ENCODE measurements at places on chromosomes 16 and 17.

DNA sequence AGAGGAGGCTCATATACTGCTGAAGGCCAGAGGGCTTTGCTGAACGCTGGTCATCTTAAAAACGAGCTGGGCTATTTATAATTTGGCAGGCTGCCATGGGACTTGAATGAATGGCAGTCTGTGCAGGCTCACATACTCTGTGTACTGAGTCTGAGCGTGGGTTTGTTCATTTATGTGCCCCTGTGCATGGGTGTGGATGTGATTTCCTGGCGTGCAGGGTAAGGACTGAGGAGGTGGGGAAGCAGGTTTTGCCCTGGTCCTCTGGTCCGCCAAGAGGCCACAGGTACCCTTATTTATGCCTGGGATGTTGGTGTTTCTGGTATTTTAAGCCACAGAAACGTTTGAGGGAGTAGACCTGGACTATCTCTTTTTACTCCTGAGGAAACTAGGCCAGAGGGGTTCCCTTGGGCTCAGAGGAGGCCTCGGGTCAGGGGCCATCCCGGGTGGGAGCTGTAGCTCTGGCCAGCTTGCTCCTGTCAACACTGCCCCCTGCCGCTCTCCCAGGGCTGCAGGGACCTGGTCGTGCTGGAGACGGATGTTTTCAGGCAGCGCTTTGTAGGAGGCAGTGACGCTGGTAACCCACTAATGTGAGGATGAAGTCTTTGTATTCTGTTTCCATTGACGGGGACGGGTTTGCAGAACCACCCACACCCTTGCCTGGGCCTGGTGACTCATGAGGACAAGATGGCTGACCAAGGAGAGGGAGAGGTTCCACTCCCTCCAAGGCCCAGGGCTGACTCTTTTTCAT is 184.4 kb downstream of the MSI2 start:
- DNase-seq, result no peak

- DNase-seq, result no peak
Measured at GRCh38 chr17:8687737-8688466, 56.7 kb downstream of the CCDC42 start.

DNA sequence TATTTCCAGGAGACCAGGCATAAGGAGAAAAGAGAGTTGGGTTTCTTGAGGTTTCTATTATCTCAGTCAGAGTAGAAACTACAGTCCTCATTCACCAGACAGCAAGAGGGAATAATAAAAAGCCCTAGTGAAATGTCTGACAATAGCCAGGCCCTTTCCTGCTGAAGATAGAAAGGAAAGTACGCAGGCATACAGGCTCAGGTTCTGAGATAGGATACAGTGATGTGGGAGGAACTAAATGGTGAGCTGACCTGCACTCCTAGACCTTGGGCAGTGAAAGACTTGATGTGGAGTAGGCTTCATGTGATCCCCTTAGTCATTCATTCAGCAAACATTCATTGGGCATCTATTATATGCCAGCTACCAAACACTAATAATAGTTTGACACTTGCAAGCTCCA is 14.9 kb downstream of the ZNF821 start:
- DNase-seq, result no peak

DNA sequence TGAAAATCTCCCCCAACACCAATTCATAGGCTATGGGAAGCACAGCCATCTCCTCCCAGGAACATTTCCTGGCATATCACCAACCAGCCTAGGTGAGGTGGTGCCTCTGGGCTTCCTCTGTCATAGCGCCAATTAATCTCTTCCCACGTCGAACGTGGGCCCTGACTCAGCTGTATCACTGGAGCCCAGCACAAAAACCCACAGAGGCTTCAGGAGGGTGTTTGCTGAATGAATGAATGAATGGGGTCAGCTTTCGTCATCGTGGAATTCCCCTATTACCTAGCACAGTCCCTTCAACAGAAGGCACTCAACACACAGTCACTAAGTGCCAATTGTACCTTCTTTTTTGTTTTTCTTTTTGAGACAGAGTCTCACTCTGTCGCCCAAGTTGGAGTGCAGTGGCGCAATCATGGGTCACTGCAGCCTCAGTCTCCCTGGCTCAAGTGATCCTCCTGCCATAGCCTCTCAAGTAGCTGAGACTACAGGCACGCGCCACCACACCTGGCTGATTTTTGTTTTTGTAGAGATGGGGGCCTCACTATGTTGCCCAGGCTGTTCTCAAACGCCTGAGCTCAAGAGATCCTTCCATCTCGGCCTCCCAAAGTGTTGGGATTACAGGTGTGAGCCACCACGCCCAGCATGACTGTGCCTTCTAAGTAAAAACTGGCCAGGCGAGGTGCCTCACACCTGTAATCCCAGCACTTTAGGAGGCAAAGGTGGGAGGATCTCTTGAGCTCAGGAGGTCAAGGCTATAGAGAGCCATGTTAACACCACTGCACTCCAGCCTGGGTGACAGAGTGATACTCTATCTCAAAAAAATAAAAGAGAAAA is 4.1 kb downstream of the ZNF688 start:
- no peak for DNase-seq

GRCh38 chr17:43755389-43755875 is 3.2 kb downstream of the SOST start:
- DNase-seq, result no peak

DNA sequence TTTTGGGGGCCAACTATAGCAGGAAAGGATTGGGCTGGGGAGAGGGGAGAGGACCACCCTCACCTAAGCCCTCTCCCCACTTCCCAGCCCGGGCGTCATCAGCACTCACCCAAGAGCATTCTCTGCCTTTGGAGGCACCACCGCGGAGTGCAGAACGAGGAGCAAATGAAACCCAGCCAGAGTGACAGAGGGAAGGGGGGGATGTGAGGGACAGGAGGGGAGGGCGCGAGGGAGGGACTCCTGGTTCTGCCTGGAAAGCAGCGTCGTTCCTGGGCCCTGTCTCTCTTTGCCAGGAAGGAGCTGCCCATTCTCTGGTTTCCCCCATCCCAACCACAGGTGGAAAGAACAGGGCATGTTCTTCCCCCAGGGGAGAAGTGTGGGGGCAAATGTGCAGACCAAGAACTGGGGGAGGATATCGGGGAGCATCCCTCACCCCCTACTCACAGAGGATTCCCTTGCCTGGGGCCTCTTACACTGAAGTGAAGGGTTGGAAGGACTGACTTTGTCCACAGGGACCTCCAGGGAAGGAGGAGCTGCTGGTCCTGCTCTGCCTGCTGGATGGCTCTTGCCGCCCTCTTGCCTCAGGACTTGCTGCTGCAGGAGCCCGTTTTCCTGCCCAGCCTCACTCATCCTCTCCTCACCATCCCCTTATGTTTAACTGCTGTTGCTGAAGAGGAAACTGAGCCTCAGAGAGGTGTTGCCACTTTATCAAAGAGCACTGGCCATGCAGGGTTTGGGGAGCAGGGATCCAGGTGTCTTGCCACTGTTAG is 3.5 kb upstream of the C17orf113 start:
- no peak for DNase-seq

DNA sequence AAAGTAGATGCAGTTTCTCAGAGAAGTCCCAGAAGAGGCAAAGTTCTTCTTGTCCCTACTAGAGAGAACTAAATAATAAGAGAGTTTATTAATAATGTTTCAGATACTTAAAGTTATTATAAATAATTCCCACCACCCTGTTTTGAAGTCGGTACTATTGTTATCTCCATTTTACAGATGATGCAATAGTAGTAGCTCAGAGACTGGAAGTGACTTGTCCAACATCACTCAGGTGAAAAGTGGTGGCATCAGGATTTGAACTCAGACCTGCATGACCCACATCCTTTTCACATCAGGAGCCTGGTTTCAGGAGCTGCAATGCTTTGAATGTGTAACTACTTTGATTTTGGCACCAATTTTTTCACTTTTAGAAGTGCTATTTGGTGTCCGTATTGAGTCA is 52.7 kb downstream of the GPR139 start:
- no peak for DNase-seq

GRCh38 chr17:49482144-49482817 is 12.8 kb upstream of the NGFR start:
- DNase-seq, result peak; percentile 50

GRCh38 chr16:80976946-80977345 is 29.7 kb downstream of the CMC2 start:
- DNase-seq, result no peak

DNA sequence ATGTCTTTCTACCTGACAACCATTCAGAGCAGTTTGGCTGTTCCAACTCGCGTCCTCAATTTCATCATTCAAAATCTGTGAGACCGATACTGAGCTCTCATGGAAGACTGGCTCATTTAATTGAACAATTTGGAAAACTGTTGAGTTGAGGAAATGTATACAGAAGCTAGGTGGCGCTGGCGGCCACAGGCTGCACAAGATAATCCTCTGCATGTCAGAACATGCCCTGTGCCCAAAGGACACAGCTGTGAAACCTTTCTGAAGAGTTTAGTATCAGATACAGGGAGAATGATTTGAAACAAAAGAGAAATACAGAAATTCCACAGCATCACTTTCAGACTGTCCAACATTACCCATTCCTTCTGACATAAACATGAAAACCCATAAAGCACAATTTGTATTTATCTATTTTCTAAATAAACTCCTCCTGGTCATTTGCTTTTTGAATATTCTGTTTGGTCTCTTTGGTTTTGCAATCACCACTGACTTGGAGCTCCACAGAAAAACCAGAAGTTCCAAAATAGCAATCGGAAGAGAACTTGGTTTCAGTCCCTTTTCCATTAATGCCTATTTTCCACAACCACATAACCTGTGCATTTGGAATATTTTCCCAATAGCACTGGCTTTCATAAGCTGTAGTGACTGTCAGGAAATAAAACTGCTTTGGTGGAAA is 192.8 kb downstream of the MAP2K6 start:
- DNase-seq, result peak; percentile 51

- DNase-seq, result peak; percentile 47
Measured at GRCh38 chr16:57045694-57046381, 46.5 kb upstream of the CPNE2 start.

DNA sequence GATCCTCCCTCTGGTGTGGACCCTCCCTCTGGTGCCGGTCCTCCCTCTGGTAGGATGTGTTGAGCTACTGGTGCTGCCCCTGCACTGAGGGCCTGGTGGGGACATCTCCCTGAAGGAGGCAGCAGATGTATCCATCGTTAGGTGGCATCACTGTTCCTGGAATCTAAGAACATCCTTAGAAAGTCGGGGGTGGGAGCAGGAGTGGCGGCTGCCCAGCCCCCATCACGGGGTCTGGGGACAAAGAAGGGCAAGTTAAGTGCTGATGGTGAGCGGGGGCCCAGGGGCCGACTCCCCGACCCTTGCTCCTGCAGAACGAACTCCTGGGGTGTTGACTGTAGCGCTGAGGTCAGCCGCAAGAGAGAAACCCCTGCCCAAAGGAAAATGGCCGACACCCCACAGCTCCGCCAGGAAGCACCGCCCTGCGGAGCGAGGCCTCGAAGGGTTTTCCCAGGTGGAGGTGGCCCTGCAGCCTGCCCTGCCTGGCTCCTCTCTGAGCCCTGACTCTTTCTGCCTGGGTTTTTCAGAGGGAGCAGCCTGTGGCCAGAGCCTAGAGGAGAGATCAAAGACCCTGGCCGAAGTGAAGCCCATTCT is 5.5 kb downstream of the CTU2 start:
- DNase-seq, result no peak

- DNase-seq, result no peak
Measured at GRCh38 chr17:14752011-14752410, 451.1 kb downstream of the HS3ST3B1 start.

- no peak for DNase-seq
Measured at GRCh38 chr17:34478244-34478643, 101.1 kb upstream of the TMEM132E start.

GRCh38 chr16:8047736-8048135 is 542.6 kb downstream of the TMEM114 start:
- no peak for DNase-seq

DNA sequence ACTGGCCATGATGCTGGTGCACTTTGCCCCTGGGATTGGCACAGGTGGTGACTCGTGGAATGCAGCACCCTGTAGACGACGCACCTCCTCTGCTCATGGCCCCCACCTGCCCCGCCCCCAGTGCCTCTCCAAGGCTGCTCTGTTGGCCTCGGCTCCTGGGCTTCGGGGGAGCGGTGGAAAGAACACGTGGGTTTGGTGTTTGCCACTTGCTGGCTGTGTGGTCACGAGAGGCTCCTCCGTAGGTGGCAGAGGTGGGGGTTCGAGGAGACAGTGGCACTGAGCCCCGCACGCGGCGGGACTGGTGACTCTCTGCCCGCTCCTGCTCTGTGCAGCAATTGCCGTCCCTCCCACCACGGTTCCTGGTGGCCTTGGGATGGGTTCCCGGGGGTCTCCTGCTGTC is 82.8 kb upstream of the ZNF750 start:
- no peak for DNase-seq

DNA sequence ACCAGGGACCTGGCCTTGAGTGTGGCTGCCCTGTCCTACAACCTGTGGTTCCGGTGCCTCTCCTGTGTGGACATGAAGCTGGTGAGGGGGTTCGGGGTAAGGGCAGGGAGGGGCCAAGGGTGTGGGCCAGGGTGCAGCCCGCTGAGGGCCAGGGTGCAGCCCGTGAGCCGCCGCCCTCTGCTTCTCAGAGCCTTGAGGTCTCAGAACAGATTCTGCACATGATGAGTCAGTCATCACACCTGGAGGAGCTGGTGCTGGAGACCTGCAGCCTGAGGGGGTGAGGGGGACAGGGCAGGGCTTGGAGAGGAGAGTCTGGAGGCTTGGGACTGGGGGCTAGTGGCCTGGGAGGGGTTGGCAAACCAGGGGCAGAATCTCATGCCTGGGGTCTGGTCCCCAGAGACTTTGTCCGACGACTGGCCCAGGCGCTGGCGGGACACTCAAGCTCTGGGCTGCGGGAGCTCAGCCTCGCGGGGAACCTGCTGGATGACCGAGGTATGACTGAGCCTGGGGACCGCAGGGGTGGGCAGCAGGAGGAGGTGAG is 2.2 kb downstream of the CARMIL2 start:
- no peak for DNase-seq

GRCh38 chr17:12877953-12878669 is 88.8 kb downstream of the ARHGAP44 start:
- DNase-seq, result no peak

DNA sequence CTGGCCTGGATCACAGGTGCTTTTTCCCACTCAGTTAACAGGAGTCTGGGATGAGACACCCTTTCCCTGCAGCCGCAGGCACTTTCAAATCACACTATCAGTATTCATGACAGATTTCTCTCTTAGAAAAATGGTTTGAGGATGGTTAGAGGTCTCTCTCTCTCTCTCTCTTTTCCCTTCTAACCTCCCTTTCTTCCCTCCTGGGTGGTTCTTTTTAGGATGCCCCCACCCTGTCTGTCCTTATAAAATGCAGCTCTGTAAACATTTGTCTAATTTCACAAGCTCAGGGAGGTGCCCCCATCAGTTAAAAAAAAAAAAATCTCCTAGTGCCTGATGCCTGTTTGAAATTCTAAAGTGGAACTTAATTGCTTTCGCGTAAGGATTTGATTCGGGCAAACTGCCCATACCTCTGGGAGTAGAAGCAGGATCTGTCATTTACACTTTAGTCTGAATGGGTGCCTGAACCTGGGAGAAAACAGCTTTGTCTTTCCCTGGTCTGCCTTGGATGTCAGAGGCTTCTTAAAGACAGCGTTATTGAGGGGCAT is 158.8 kb downstream of the CCDC182 start:
- DNase-seq, result no peak

DNA sequence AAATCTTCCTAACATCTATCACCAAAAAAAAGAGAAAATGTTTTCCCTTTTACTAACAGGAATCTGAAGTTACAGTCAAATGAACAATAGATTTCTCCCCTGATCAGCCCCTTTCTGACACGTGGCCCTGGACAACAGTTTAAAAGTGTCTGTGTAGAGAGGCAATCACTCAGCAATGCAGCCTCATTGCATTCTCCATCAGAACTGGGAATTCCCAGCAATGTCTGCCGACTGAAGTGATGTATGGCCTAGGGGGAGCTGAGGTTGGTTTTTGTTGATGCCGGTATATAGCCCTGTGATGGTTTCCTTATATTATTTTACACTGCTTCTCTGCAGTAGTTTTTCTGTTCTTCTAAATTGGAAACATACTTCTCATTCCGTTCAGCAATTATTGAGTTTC is 904.3 kb upstream of the CDH8 start:
- DNase-seq, result no peak

All from Kasumi-1 (cell line).